ENCODE measurements at places on chromosomes 11 and 22.
A peak's percentile ranks its signal among the peaks of the same experiment; 100 is the strongest.

GRCh38 chr11:133821776-133822175 lies 23.5 kb downstream of the SPATA19 start:
- DNase-seq: no peak

- DNase-seq: no peak
Observed at GRCh38 chr11:3222003-3222855, 3.6 kb upstream of the MRGPRG start.

DNA sequence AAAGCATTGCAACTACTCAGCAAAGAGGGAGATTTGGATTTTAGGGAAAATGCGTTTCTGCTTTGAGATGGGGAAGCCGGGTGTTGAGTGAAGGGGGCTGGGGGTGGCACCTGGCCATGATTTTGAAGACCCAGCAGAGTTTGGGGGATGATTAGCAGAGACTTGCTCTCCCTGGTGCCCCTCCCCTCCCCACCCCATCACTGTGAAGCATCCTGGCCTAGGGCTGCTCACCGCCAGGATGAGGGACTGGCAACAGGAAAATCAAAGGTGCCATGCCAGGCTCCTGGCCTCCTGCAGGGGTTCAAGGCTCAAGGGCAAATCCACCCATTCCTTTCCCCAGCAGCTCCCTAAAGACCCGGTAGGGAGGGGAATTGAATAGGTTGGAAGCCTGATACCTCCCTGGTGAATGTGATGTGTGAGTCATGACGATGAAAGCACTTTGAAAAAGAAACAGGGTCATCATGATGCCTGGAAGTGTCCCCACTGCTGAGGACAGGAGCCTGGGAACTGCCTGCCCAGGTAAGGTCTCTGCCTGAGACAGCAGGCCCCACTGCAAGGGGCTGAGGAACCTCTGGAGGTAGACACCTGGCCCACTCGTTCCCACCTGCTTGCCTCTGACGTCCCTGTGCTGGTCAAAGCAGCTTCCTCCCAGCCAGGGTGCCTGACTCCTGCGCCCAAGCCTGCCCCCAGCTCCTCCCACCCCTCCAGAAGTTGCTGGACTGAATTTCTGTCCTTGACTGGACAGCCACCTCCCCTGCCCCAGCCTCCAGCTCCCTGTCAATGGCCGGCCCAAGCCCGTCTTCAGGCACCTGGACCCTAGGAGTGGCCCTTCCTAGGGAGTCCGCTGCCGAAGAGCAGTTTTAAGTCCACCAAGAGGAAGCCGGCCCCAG lies 1.7 kb downstream of the CHST1 start:
- no peak for DNase-seq

- DNase-seq: no peak
Observed at GRCh38 chr11:123129920-123130319, 65.1 kb downstream of the CLMP start.

DNA sequence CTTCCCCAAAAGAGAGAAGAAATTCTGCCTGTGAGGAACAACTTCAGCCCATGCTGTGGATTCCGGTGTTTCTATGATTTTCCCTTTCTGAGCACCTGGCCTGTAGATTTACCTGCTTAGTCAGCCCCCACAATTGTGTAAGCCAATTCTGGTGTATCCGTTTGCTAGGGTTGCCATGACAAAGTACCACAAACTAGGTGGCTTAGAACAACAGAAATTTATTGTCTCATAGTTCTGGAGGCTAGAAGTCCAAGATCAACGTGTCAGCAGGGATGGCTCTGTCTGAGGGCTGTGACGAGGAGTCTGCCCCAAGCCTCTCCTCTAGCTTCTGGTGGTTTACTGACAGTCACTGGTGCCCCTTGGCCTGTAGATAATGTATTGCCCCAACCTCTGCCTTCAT lies 15.9 kb upstream of the CYB5R2 start:
- DNase-seq: no peak

DNA sequence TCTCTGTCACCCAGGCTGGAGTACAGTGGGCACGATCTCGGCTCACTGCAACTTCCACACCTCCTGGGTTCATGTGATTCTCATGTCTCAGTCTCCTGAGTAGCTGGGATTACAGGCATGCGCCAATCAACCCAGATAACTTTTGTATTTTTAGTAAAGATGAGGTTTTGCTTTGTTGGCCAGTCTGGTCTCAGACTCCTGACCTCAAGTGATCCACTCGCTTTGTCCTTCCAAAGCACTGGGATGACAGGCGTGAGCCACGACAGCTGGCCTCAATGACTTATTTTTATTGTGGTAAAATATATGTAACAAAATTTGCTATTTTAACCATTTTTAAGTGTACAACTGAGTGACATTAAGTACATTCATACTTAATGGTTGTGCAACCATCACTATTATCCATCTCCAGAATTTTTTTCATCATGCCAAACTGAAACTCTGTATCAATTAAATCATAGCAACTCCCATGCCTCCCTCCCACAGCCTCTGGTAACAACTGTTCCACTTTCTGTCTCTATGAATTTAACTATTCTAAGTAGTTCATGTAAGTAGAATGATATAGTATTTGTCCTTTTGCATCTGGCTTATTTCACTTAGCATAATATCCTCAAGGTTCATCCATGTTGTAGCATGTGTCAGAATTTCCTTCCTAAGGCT lies 50.7 kb upstream of the CWF19L2 start:
- DNase-seq: no peak

DNA sequence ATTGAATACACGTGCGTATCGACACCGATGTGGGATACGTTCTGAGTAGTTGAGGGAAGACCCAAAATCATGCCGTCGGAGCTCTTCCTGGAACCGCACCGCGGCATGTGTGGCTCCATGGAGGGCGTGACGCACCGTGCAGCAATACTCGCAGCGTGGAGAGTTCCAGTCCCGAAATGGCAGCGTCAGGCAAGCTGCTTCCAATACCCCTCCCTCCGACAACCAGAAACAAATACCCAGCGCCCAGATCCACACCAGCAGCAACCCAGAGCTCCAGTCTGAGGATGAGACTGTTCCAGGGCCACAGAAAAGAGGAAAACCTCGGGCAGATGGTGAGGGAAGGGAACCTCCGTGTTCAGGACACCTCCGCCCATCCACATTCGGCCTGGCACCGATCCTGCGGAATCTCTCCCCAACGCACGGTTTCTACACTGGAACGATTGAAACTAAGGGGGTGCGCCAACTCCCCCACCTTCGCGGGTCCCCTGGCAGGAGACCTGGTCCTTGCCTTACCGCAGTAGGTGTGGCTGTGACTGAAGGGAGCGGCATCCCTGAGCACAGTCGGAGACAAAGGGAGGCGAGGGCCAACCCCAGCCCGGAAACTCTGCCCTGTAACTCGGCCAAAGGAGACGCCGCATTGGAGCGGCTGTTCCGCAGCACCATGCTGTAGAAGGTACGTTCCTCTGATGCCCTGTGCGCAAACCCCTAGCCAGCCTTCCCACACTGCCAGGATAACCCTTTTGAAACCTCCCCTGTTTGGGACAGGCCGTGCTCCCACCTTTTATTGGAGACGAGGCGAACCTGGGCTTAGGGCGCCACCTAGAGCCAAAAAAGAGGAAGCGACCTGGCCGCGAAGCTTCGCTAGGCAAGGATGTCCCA lies 28.2 kb downstream of the DBX1 start:
- DNase-seq: peak; percentile 79

DNA sequence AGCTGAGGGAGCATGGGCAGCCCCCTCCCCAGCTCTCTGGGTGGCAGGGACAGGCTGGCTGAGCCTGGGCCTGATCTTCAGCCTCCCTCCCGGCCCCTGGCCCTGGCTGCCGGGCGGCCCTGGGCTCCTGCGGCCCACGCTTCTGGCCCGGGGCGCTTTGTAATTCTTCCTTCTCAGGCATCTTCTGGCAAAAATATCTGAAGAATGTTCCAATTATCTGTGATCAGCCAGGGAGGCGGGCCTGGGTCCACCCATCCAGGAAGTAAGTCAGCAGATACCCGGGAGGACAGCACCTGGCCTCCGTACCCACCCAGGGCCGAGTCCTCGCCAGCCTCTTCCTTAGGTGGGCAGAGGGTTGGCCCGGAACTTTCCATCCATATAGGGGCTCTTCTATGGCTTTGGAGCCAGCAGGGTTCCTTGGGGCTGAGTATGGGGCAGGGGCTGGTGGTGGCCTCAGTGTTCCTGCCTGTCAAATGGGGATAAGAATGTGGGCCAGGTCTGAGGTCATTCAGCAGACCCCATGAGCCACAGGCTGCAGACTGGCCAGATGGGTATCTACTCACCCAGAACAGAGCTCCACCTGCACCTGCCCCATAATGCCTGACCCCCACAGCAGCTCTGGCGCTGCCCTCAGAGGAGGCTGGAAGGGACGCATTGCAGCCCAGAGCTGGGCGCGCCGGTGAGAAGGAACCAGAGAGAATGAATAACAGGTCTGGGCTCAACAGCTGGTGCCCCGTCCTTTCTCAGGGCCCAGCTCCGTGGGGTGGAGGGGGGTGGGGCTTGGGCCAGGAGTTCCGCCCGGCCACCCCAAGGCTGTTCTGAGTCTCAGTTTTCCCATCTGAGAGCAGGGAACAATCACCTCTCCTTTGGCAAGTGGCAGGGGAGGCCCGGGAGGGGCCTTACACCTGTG lies 16.2 kb downstream of the WNT7B start:
- no peak for DNase-seq

GRCh38 chr11:115591380-115591779 lies 87.2 kb upstream of the CADM1 start:
- DNase-seq: no peak

DNA sequence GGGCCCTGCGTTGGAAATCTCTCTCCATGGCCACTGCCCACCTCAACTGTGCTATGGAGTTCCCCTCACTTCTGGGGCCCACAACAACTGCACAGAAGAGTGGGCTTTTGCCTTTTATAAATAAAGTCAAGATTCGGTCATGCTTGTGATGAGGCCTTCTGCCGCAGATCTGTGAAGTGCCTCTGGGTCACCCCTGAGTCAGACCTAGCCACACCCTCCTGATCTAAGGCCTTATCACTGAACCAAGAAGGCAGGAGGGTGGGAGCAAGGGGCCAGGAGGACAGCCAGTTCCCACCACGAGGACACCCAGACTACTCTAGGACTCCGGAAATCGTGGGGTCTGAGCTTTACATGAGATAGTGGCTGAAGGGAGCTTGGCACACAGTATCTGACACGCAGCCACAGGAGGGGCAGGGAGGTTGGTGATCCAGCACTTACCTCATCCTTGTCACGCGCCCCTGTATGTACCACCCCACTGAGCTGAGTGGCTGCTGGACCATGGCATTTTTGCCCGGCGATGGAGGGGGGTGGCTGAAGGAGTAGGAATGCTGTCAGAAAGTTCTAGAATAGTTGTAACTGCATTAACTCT lies 115.7 kb downstream of the ABTB2 start:
- no peak for DNase-seq
